ENCODE measurements at places on chromosomes 3 and 15.

GRCh38 chr15:70541511-70541910, 221.8 kb downstream of the UACA start:
- no peak for DNase-seq

- DNase-seq: no peak
These were observed 40.5 kb downstream of the CYFIP1 start for GRCh38 chr15:22939652-22940061.

GRCh38 chr15:51692154-51692553, 10.9 kb downstream of the SCG3 start:
- no peak for DNase-seq

DNA sequence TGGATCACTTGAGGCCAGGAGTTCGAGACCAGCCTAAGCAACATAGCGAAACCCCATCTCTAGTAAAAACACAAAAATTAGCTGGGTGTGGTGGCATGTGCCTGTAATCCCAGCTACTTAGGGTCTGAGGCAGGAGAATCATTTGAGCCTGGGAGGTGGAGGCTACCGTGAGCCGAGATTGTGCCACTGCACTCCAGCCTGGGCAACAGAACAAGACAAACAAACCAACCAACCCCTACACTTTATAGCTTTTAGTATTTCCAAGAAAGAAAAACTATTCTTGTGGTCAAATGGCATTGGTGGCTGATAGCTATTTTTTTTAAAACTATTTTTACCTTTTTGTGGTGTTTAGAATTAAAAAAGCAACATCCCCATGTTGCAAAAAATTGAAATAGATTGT, 7.2 kb downstream of the TMEM45A start:
- DNase-seq: no peak

GRCh38 chr15:98663045-98663444, 14.7 kb downstream of the IGF1R start:
- DNase-seq: no peak

GRCh38 chr3:178562143-178562946, 26.1 kb downstream of the KCNMB2 start:
- DNase-seq: no peak

- DNase-seq: peak; percentile 2
These were observed 812.3 kb downstream of the NSUN3 start for GRCh38 chr3:94875149-94875548.

- no peak for DNase-seq
These were observed 160.1 kb downstream of the PDE8A start for GRCh38 chr15:85141726-85142125.

DNA sequence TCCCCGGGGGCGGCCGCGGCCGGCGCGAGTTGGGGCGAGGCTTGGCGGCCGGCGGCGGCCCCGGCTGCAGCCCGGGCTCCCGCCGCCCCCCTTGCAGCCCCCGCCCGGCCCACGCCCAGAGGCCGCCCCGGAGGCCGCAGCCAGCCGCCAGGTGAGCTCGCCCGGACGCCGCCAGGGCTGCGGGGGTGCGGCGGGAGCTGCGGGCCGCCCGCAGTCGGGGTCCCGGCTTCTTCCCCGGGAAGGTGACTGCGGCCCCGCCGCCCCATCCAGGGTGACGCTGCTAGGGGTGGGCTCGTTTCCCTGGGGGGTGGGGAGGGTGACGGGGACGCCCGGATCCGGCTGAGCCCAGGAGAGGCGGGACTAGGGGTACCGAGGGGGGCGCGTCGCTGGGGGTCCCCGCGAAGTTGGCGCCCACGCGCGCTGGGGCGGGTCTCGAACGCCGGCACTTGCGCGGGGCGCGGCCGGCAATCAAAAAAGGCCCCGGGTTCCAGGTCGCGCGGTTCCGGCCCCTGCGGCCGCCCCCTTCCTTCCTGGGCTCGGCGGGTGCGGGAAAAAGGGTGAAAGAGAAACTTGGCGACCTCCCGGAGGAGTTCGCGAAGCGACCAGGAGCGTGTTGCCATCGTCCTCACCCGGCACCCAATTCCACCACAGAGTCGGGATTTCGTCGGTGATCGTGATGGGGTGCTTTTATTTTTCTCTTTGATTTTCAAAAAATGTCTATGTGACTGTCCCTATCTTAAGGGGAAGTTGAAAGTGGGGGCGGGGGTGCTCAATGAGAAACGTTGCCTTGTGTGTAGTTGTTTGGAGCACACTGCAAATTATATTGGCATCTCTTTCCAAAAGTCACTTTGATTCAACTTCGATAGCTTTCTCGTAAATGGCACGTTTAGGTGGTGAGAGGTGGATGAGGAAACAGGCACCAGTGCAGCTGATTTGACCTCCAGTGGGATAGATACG, 619 bp downstream of the ATXN7 start:
- DNase-seq: peak; percentile 67

GRCh38 chr3:11131371-11131770, 22.9 kb upstream of the HRH1 start:
- DNase-seq: no peak

GRCh38 chr3:2516762-2517441, 418.2 kb downstream of the CNTN4 start:
- no peak for DNase-seq

DNA sequence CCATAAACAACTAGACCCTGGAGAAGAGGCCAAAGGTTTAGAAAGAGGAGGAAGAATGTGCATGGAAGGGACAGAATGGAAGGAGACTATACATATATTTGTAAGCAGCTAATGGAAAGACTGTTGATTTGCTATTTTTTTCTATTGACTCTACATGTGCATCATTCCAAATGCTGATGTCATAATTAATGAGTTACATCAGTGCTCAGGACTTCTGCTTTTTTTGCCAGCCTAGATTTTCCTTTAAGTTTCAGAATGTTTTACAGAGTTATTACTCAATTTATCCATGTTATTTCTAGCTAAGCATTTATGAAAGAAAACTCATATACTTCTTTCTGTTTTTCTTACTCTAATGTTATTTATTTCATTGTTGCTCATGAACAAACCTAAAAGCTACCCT, 62.6 kb upstream of the VGLL3 start:
- no peak for DNase-seq

- DNase-seq: no peak
These were observed 7.6 kb downstream of the CX3CR1 start for GRCh38 chr3:39272191-39272590.

- no peak for DNase-seq
These were observed 128.1 kb downstream of the NSMCE3 start for GRCh38 chr15:29141308-29142128.

DNA sequence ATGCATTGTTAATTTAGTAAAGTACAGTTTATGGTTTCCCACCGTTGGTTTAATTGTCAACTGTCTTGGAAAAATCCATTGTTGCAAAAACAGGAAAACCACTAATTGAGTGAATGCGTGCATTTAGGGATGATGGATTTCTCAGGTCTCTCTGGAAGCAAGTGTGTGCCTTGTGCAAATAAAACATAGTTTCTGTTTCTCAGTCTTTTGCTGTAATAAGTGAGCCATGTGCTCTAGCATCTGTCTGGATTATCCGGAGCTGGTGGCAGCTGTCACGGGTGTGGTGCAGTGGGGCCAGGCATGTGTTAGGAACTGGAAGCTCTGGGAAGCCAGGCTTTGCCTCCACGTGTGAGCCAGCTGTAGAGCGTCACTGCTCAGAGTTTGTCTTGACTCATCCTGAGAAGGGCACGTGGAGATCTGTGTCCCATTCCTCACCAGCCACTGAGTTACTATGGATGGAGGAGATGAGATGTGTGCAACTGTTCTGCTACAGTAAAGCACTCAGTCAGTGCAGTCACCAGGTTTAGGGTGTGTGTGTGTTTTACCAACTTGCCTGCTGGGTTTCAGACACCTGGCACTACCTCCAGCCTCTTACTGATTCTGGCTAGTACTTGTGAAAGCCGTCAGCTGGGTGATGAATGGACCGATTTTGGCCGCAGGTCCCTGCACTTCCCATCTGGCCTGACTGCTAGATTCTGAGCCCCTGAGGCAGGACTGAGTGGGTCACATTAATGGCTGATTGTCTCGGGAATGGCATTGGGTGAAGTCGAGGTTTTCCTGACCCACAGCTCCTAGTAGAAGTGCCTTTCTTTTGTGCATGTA, 7.2 kb downstream of the APBA2 start:
- DNase-seq: no peak

DNA sequence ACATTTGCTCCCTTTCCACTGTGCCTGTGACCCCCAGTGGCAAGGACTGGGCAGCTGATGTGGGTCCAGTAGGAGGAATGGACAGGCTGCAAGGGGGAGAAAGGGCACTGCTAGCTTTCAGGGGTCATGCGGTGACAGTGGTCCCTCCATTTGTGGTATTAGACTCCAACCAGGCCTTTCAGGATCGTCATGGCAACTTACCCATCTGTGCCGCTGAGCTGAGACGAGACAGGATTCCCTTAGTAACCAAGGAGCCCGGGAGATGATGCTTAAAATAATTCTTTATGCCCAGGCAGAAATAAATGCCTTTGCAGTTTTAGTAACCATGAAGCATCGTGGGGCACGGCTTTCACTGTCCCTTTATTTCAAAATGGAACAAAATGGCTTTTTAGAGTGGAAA, 15.9 kb upstream of the MRPL3 start:
- DNase-seq: no peak

DNA sequence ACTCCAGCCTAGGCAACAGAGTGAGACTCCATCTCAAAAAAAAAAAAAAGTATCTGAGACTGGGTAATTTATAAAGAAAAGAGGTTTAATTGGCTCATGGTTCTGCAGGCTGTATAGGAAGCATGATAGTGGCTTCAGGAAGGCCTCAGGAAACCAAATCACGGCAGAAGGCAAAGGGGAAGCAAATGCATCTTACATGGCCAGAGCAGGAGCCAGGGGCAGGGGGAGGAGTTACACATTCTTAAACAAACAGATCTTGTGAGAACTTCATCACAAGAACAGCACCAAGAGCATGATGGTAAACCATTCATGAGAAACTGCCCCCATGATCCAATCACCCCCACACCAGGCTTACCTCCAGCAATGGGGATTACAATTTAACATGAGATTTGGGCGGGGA, 37.2 kb downstream of the ACAP2 start:
- no peak for DNase-seq

DNA sequence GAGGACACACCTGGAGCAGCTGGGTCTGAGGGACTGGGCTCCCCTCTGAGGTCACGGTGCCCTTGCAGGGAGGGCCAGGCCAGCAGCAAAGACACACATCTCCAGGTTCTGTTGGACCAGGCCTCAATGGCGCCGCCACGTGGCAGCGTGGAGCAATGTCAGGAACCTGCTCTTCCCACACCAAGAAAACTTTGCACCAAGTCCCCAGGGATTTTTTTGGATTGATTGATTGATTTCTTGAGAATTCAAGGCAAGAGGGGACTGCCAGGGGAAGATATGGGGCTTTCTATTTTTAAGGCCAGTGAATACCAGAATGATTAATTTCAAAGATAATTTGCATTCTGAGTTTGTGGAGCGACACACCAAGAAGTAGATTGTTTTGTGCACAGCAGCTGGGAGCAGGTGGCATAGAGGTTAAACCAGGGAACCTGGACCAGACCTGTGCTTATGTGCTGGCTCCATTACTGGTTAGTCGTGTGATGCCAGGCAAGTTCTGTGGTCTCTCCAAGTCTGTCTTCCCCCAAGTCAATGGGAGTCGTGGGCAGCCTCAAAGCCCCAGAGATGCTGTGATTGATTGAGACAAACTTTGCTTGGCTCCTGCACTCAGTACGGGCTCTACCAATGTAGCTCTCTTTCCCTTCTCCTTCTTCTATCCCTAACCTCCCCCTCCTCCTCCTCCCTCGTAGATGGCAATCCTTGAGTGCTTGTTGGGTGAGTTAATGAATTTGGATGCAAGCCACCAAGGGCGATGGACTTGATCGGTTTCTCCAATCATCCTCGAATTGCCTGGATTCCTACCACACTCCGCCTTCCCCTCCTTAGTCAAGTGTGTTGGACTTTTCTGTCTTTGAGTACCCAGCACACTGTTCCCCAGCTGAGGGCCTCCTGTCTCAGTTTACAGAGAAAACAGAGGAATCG, 96.2 kb upstream of the TRPM1 start:
- DNase-seq: peak; percentile 53

- no peak for DNase-seq
These were observed 956 bp downstream of the ZIC1 start for GRCh38 chr3:147410116-147410525.

DNA sequence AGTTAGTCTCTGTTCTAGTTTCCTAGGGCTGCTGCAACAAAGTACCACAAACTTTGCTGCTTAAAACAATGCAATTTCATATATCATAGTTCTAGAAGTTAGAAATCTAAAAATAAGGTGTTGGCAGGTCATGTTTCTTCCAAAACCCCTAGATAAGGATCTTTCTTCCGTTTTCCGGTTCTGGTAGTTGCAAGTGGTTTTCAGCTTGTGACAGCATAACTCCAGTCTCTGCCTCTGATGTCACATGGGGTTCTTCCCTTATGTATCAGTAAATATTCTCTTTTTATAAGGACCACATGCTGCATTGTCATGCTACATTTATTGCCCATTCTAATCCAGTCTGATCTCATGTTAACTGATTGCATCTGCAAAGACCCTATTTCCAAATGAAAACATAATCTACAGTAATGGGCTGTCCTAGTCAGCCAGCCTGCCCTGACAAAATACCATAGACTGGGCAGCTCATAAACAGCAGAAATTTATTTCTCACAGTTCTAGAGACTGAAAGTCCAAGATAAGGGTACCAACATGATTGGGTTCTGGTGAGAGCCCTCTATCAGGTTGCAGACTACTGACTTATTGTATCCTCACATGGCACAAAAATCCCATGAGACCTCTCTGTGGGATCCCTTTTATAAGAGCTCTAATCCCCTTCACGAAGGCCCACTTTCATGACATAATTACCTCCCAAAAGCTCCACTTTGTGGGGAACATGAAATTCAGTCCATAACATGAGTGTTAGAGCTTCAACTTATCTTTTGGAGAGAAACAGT, 642.0 kb upstream of the NAALADL2 start:
- no peak for DNase-seq

DNA sequence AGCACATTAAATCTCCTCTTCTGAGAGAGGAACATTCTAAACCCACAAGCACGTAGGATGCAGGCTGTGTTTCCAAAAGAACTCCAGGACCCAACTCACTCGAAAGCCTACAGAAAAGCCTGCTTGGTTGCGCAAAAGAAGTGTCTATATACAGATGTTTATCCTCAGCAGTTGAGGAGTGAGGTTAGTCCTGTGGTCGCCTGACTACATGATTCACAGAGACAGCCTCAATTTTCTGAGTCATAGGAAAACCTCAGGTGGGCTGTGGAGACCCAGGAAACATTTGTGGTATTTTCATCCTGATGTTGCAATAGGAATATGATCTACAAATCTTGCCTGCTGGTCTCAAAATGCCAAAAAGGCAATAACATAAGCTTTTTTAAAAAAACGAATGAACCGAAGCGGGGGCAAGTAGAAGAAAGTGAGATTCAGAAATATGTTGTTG, 183.8 kb upstream of the THRB start:
- DNase-seq: peak; percentile 67

DNA sequence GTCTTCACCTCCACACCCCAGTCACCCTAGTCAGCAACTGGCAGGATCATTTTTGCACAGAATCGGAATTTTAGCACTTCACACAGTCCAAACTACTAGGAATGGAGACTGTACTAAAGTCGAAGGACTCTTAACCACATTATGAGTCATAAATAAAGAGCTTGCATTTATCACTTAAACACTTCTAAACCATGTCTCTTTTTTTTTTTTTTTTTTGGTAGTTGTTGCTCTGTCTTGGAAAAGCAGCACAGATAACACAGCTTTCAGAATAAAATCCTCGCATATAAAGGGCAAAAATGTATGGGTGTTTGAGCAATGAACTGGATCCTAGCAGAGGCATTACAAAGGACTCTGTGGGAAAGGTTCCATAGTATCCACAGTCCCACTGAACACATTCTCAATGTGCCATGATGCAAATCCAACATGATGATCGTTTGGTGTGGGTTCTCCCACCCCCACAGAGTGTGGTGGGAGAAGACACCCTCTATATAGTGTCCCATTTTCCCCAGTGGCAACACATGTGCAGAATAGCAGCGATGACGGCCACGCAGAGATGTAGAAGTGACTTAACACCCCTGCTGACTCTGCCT, 47.1 kb downstream of the FOXP1 start:
- peak; percentile 51 for DNase-seq
